ENCODE measurements at places on chromosomes 5 and 9. TPM values are rescaled to one million over a fixed set of nuclear protein-coding genes. Genes with fewer than 3 reads are reported as not detected.

CCL27 gene
- 256 TPM for total RNA-seq

PKD2L2 gene
- total RNA-seq: not detected

SURF1 gene
- 34.3 TPM for total RNA-seq

ICE1 gene
- total RNA-seq: 23.1 TPM

DNA sequence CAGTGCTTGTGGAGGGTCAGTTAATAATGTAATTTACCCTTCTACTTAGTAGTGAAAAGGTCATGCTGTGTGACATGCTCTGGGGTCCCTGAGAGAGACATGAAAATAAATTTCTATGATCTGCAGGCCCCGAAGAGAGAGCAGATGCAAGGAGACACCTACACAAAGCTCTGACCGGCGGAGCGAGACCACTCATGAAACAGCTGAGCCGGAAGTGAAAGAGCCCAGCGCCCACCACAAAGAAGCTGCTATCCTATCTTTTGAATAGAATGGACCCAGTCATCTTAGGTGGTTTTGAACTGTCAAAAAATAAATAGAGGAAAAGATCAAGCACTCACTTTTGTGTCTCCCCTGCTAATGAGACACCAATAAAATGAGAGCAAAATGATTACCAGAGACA lies 190.0 kb downstream of the MED10 start:
- H3K4me3 ChIP-seq: no peak overlapping the region
- H3K4me1 ChIP-seq: no peaks in the 10 kb centered on the region
- H3K27me3 ChIP-seq: no peaks in the 10 kb centered on the region
- H3K36me3 ChIP-seq: no peaks in the 10 kb centered on the region

DNA sequence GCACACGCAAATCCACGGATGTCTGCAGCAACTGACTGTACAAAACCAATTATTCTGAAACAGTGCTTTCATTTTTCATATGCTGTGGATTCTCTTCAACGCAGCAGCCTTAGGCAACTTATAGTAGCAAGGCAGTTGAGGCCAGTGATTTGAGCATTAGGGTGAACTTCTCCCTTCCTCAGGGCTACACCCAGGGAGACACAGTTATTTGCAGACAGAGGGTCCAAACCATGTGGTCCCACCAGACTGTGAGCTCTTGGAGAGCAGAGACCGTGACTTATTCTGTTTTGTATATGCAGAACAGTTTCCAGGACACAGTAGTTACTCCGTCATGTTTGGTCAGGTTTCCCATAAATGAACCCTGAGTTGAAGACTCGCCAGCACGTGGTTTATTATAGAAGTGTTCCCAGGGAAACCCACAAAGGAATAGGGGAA lies 19.0 kb upstream of the WHRN start:
- no peak for DNase-seq
- H3K27ac ChIP-seq: no peak overlapping the region
- H3K4me3 ChIP-seq: no peak overlapping the region
- no peaks in the 10 kb centered on the region for H3K4me1 ChIP-seq
- H3K27me3 ChIP-seq: peaks cover 12% of the 10 kb centered on the region

DNA sequence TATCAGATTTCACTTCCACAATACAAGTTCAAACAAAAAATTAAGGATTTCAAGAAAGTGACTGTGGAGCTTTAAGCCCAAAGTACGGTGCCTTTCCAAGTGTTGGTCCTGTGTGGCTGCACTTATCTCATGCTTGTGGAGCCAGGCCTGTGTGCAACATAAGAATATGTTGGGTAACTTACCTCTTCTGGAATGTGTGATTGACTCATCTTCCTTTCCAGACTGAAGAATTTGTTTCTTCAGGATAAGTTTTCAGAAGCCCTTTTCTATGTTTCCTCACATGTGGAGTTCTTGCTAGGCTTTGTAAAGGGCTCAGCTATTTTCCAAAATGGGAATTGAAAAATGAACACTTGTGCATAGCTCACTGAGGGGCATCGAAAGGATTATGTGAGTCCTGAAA lies 485.1 kb upstream of the PAPPA start:
- DNase-seq: no peak
- no peak overlapping the region for H3K4me3 ChIP-seq
- no peaks in the 10 kb centered on the region for H3K36me3 ChIP-seq
- H3K27ac ChIP-seq: no peak overlapping the region
- no peaks in the 10 kb centered on the region for H3K27me3 ChIP-seq

- no peak overlapping the region for H3K4me3 ChIP-seq
- no peaks in the 10 kb centered on the region for H3K4me1 ChIP-seq
- no peak overlapping the region for H3K27ac ChIP-seq
- H3K27me3 ChIP-seq: no peaks in the 10 kb centered on the region
- H3K36me3 ChIP-seq: peaks cover 39% of the 10 kb centered on the region
These were observed 40.0 kb downstream of the CCNH start for GRCh38 chr5:87372705-87373104.

GRCh38 chr5:107661650-107662044 lies 9.1 kb downstream of the EFNA5 start:
- H3K4me1 ChIP-seq: no peaks in the 10 kb centered on the region
- no peaks in the 10 kb centered on the region for H3K27me3 ChIP-seq

DNA sequence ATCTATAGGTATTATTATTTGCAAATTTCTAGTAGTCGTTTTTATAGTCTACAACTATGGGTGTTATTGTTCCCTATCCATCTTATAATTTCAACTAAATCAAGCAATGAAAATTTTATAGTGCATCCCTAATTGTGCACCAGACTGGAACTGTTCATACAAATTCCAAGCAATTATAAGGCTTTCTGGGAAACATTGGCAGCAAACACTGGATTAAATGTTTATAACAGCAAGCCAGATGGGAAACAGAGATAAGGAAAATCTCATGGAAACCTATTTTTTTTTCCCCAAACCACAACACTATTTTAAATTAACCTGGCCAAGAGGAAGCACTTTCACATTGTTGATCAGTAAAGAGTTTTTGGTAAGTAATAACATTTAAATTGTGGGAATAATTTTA lies 524.3 kb downstream of the RASEF start:
- DNase-seq: no peak
- no peak overlapping the region for H3K27ac ChIP-seq
- peaks cover 3% of the 10 kb centered on the region for H3K4me1 ChIP-seq
- no peaks in the 10 kb centered on the region for H3K27me3 ChIP-seq

DNA sequence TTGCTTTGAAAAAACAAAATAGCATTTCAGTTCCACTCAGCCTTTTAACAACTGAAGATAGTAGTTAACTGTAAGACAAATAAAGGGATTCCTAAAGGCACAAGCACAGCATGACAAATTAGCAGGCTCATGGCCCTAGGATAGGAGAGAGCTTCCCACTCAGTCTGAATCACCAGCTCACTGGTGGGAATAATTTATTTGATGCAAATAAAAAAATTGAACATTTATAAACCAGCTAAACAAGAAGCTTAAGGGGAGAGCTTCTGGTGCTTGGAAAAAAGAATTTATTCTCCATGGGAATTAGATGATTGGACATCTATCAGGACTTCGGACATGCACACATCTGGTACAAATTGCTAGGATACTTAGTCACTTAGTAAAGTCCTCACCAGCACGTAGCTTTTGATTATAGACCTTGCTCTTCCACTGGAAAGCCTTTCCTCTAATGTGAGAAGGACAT lies 294.1 kb upstream of the TNC start:
- H3K4me3 ChIP-seq: no peak overlapping the region
- H3K27ac ChIP-seq: peak overlapping the region; percentile 9

DNA sequence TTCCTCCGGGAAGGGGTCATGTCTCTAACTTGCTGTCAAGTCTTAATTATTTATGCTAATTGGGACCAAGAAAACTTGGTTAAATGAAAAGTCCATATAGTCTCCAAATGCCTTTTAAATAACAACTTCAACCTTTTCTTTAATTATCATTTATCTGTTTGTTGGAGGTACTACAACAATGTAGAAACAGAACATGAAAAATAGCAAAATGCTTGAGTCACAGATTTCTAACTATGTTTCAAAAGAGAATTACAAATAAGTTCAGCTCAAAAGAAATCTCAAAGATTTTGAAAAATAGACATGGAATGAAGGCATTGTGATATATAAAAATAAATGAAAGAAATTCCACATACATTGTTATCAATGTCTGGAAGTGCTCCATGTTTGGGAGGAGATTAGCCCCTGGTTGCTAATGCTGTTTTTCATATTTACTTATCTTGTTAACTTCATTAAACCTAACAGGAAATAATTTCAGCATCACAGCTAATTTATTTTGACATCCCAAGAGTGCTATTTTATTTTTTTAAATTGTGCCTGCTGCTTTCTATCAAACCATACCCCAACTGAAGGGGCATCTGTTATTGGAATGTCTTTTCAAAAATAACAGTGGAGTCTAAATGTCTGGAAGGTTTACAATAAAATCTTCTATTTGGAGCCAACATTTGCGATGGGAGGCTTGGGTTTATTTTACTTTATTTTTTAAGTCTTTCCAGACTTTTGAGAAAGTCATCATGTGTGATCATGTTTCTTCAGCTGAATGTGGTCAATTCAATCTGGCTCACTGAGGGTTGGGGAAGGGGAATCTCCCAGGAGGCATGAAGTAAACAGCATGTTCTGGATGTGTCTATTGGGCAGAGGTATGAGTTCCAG lies 53.1 kb upstream of the ANKRD55 start:
- no peaks in the 10 kb centered on the region for H3K27me3 ChIP-seq
- peaks cover 15% of the 10 kb centered on the region for H3K4me1 ChIP-seq
- no peak for DNase-seq
- H3K36me3 ChIP-seq: no peaks in the 10 kb centered on the region

- H3K36me3 ChIP-seq: no peaks in the 10 kb centered on the region
- peaks cover 13% of the 10 kb centered on the region for H3K4me1 ChIP-seq
- no peak for DNase-seq
- H3K27me3 ChIP-seq: no peaks in the 10 kb centered on the region
- H3K27ac ChIP-seq: peak overlapping the region; percentile 8
These were observed 316.6 kb downstream of the TLE1 start for GRCh38 chr9:81372628-81373191.

GRCh38 chr9:4864234-4864661 lies 71.5 kb downstream of the RCL1 start:
- H3K4me3 ChIP-seq: no peak overlapping the region
- DNase-seq: no peak
- peaks cover 12% of the 10 kb centered on the region for H3K36me3 ChIP-seq
- H3K27ac ChIP-seq: no peak overlapping the region

DNA sequence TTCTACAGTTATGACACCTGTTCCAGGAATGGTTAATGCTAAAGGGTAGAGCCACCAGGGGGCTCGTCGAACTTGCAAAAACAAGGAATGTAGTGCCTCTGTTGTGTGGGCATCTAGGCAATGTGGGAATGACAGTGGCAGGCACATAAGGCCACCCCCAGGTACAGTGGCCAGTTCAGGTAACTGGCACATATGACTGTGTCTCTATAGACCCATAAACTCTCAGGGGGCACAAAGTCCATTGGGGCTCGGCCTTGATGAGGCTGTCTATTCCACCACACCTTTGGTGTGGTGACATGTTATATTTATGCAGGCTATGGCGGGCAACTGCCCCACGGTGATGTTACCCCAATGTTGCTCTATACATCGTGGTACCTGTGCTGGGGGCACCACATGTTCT lies 59.6 kb upstream of the FAM120A start:
- no peaks in the 10 kb centered on the region for H3K27me3 ChIP-seq
- H3K4me3 ChIP-seq: no peak overlapping the region
- H3K27ac ChIP-seq: no peak overlapping the region
- peaks cover 5% of the 10 kb centered on the region for H3K4me1 ChIP-seq
- H3K36me3 ChIP-seq: no peaks in the 10 kb centered on the region

DNA sequence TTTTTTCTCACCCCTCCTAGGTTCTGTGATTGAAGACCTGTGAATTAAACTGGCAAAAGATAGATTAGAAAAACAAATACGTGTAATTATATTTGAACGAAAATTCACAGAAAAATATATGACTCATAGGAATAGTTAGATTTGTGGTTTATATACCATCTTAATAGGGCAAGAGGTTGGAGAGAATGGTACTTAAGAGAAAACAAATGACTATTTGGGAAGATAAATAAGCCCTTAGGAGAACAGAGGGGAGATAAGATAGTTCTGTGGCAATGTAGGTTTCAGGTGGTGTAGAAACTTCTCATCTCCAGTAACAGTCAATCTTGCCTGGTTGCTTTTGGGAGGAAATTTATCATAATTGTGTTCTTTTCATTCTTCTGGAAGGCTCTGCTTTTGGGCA lies 122.0 kb downstream of the PRDM9 start:
- H3K36me3 ChIP-seq: no peaks in the 10 kb centered on the region
- H3K4me1 ChIP-seq: no peaks in the 10 kb centered on the region
- H3K27ac ChIP-seq: no peak overlapping the region

- DNase-seq: peak; percentile 63
- no peak overlapping the region for H3K4me3 ChIP-seq
- H3K27ac ChIP-seq: peak overlapping the region; percentile 97
- H3K36me3 ChIP-seq: no peaks in the 10 kb centered on the region
- H3K4me1 ChIP-seq: peaks cover 96% of the 10 kb centered on the region
- H3K27me3 ChIP-seq: no peaks in the 10 kb centered on the region
These were observed 13.0 kb downstream of the GSN start for GRCh38 chr9:121280715-121281613.

DNA sequence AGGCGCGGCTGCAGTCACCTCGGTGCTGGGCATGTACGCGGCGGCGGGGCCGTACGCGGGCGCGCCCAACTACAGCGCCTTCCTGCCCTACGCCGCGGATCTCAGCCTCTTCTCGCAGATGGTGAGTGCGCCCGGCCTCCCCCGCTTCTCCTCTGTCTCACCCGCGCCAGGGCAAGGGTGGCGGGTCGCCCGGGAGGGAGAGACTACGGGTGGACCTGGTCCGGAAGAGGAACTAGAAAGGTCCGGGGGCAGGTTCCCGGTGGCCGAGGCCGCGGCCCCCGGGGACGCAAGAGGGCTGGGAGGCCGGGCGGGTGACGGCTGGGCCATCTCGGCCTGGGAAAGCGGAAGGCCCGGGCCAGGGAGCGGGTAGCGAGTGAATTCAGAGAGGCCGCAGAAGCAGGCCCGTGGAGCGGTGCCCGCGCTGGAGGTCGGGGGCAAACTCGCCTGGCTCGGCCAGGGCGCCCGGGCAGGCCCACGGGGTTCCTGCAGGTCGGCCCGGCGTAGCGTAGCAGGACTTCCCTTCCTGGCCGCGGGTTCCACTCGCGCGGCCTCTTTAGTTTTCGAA lies 711 bp downstream of the IRX1 start:
- no peak for DNase-seq
- peak overlapping the region; percentile 60 for H3K4me3 ChIP-seq
- peaks cover 2% of the 10 kb centered on the region for H3K36me3 ChIP-seq
- peaks cover 53% of the 10 kb centered on the region for H3K4me1 ChIP-seq

- H3K27me3 ChIP-seq: no peaks in the 10 kb centered on the region
- H3K4me1 ChIP-seq: peaks cover 17% of the 10 kb centered on the region
- H3K36me3 ChIP-seq: peaks cover 16% of the 10 kb centered on the region
- DNase-seq: no peak
- peak overlapping the region; percentile 31 for H3K27ac ChIP-seq
These were observed 153.1 kb upstream of the OTULINL start for GRCh38 chr5:14428302-14429081.
